Activated T-cell treated with anti-CD3 and anti-CD28 coated beads, Interleukin-2, amount 50 U/mL, for 72 hours (primary cell): ENCODE measurements at places on chromosomes 5 and 9.
A peak's percentile ranks its signal among the peaks of the same experiment; 100 is the strongest.

GRCh38 chr5:178825444-178825843 is 34.3 kb upstream of the ZNF354B start:
- no peaks in the 10 kb centered on the region for H3K36me3 ChIP-seq
- H3K4me3 ChIP-seq = no peak overlapping the region
- no peak for DNase-seq
- H3K4me1 ChIP-seq = no peaks in the 10 kb centered on the region

- H3K4me1 ChIP-seq = peaks cover 33% of the 10 kb centered on the region
- H3K27me3 ChIP-seq = no peaks in the 10 kb centered on the region
- DNase-seq = no peak
- peaks cover 1% of the 10 kb centered on the region for H3K36me3 ChIP-seq
Measured at GRCh38 chr9:3346549-3346948, 179.3 kb downstream of the RFX3 start.

GRCh38 chr5:153352685-153353219 is 137.7 kb upstream of the GRIA1 start:
- H3K27ac ChIP-seq = no peak overlapping the region
- H3K4me3 ChIP-seq = peak overlapping the region; percentile 62
- peak; percentile 11 for DNase-seq
- H3K4me1 ChIP-seq = peaks cover 9% of the 10 kb centered on the region

DNA sequence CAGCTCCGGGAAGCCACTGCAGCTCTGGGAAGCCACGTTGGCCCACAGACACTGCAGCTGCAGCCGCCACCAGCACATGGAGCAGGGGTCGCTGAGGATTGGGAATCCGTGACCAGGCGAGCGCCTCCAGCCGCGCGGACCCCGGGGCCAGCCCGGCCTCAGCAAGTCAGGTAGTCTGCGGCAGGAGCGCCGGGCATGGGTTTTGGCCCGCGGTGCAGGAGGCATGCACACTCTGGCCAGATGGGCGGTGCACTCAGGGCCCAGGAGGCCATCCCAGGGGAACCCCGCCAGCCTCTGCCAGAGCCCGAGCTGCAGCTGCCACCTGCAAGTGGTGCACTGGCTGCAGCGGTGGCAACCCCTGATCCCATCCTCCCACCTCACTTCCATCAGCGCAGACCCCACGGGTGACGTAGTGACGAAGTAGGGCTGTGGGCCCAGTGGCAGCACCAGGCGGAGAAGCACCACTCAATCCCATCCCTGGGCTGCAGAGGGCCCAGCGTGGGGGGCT is 368.3 kb upstream of the SPATA31A5 start:
- no peaks in the 10 kb centered on the region for H3K27me3 ChIP-seq
- H3K36me3 ChIP-seq = no peaks in the 10 kb centered on the region
- no peak overlapping the region for H3K4me3 ChIP-seq
- H3K4me1 ChIP-seq = no peaks in the 10 kb centered on the region
- no peak overlapping the region for H3K27ac ChIP-seq

DNA sequence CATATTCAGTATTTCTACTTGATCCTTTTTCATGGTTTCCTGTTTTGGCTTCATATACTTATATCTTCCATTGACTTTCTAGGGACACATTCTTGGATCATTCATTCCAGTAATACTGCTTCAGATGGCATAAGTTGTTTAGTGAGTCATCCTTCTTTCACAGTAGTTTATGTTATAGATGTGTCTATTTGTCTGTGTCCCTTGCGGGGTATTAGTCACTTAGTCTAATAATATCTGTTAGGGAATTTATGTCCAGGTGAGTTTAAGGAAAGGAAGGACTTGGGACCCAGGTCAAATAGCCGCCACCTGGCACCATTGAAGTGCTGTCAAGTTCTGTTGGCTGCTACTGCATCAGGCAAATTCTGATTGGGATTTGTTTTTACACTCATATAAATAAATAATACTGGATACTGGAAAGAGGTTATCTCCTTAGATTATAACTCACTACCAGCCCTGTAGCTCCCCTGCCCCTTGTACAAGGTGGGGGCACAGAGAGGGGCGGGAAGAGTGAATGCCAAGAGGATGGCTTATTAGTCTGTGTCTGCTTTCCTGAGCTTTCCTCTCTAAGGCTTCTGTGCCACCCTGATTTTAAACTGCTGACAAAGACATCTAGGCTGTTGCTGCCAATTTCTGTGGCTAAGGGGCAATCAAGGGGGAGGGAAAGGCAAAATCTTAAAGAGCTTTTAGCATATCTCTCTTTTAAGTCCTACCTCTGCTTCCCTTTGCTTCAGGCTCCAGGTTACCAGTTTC is 64.9 kb downstream of the CDC42SE2 start:
- H3K36me3 ChIP-seq = peaks cover 34% of the 10 kb centered on the region
- no peaks in the 10 kb centered on the region for H3K27me3 ChIP-seq
- peaks cover 81% of the 10 kb centered on the region for H3K4me1 ChIP-seq
- DNase-seq = no peak
- H3K4me3 ChIP-seq = no peak overlapping the region
- peak overlapping the region; percentile 98 for H3K27ac ChIP-seq

DNA sequence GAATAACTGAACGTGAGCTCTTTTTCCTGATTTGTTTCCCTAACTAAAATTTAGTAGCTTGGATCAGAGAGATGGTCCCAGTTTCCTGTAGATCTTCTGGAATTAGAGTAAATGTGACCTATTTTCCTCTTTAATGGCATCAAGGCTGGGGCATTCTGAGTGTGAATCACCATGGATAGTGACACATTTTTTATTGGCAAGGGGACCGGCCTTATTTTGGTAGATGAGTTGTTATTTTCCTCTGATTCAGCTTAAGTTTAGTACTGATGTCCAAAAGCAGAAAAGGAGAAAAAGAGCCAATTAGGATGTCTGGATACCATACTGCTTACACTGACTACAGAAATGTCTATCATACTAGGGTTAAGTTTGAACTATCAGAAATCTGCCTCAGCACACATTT is 68.1 kb downstream of the RNF38 start:
- no peaks in the 10 kb centered on the region for H3K27me3 ChIP-seq
- H3K4me3 ChIP-seq = no peak overlapping the region
- H3K27ac ChIP-seq = no peak overlapping the region

- H3K27me3 ChIP-seq = peaks cover 37% of the 10 kb centered on the region
- DNase-seq = no peak
- H3K4me3 ChIP-seq = no peak overlapping the region
- no peaks in the 10 kb centered on the region for H3K36me3 ChIP-seq
- no peaks in the 10 kb centered on the region for H3K4me1 ChIP-seq
- H3K27ac ChIP-seq = no peak overlapping the region
Measured at GRCh38 chr5:137606401-137606800, 107.3 kb upstream of the SPOCK1 start.

- H3K36me3 ChIP-seq = no peaks in the 10 kb centered on the region
- H3K4me1 ChIP-seq = peaks cover 36% of the 10 kb centered on the region
- no peak for DNase-seq
- H3K27me3 ChIP-seq = no peaks in the 10 kb centered on the region
Measured at GRCh38 chr9:99069546-99069945, 35.4 kb upstream of the TGFBR1 start.

DNA sequence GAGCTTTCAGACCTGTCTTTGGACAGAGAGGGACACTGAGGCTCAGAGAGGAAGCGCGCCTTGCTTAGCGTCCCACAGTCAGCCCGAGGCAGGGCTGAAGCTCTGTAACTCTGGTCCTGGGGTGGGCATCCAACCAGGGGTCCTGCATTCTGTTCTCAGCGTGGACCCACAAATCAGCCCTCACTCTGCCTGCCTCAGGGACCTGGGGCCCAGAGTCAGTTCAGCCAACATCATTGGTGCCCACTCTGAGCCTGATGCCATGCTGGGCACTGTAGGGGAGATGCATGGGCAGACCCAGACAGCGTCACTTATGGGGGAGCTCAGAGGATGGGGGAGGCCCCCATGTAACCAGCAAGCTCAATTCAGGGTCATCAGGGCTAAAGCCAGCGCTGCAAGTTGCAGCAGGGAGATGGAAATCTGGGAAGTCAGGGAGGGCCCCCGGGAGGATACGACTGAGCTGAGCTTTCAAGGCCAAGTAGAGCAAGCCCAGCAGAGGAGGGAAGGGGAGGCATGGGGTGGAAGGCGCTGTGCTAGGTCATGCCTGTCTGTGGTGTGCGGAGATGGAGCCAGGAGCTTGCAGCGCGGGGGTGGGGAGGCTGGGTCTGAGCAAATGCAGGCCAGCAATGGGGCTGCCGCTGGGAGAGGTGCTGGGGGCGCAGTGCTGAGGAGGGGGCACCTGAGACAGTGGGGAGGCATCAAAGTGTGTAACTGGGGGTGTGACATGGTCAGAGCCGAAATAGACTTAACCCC is 21.1 kb downstream of the CORO2A start:
- H3K27me3 ChIP-seq = no peaks in the 10 kb centered on the region
- DNase-seq = no peak
- peaks cover 18% of the 10 kb centered on the region for H3K4me1 ChIP-seq

GRCh38 chr9:128142596-128142995 is 6.7 kb upstream of the LCN2 start:
- DNase-seq = no peak
- no peaks in the 10 kb centered on the region for H3K27me3 ChIP-seq
- no peaks in the 10 kb centered on the region for H3K36me3 ChIP-seq
- no peak overlapping the region for H3K4me3 ChIP-seq
- H3K4me1 ChIP-seq = peaks cover 9% of the 10 kb centered on the region

DNA sequence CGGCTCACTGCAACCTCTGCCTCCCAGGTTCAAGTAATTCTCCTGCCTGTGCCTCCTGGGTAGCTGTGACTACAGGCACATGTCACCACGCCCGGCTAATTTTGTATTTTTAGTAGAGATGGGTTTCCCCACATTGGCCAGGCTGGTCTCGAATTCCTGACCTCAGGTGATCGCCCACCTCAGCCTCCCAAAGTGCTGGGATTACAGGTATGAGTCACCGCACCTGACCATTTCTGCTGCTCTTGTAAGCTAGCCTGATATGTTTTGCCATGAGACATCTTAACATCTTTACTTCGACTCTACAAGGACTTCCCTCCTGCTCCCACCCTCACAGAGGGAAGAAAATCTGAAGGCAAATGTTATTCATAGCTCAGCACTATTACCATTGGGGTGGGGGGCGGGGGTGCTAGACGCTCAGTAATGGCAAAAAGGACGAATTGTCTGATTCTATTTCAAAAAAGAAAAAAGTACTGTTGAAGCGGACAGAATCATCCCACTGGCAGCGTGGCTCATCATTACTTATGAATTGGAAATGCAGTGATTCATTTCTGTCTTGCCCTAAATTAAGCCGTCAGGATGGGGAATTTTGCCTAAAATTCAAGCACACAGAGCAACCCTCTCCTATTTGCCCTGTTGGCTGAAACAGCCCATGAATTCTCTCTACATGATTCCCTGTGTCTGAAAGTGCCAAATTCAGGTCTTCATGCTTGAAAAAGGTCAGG is 46.4 kb upstream of the WWC1 start:
- H3K27me3 ChIP-seq = no peaks in the 10 kb centered on the region
- no peak overlapping the region for H3K27ac ChIP-seq
- no peak for DNase-seq
- no peaks in the 10 kb centered on the region for H3K36me3 ChIP-seq
- H3K4me3 ChIP-seq = no peak overlapping the region

- peaks cover 53% of the 10 kb centered on the region for H3K4me1 ChIP-seq
- H3K27ac ChIP-seq = no peak within 1 kb of the TSS
- H3K36me3 ChIP-seq = peaks cover 3% of the 10 kb centered on the region
- H3K27me3 ChIP-seq = no peaks in the 10 kb centered on the region
Measured at GRCh38 chr5:67196537-67197059, at the start of gene CD180. CD180 (minus strand) TSS chr5:67196799; CDS start chr5:67196641, 158 bp downstream.

- H3K4me1 ChIP-seq = no peaks in the 10 kb centered on the region
- H3K27ac ChIP-seq = no peak overlapping the region
Measured at GRCh38 chr5:119814655-119815054, 185.3 kb downstream of the FAM170A start.

DNA sequence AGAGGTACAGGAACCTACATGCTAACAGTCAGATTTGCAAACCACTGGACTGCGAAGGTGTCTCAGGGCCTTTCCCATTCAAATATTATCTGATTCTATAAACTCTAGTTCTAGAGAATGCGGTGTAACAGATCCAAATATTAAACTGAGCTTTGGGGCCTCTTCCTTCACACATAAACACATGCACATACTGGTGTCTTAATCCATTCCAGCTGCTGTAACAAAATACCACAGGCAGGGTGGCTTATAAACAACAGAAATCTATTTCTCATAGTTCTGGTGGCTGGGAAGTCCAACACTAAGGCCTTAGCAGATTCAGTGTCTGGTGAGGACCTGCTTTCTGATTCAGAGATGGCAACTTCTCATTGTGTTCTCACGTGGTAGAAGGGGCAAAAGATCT is 30.2 kb downstream of the RETREG1 start:
- peaks cover 53% of the 10 kb centered on the region for H3K4me1 ChIP-seq
- no peaks in the 10 kb centered on the region for H3K27me3 ChIP-seq
- DNase-seq = no peak
- H3K36me3 ChIP-seq = peaks cover 12% of the 10 kb centered on the region

GRCh38 chr9:129569502-129570449 is 51.1 kb downstream of the C9orf50 start:
- peaks cover 21% of the 10 kb centered on the region for H3K4me1 ChIP-seq
- H3K27ac ChIP-seq = no peak overlapping the region
- H3K27me3 ChIP-seq = peaks cover 25% of the 10 kb centered on the region
- DNase-seq = peak; percentile 35
